CD4-positive, alpha-beta T cell treated with Interleukin-12 subunit alpha and Interleukin-12 subunit beta, for 1 hour (primary cell): ENCODE measurements at places on chromosomes 7 and 10.

GRCh38 chr7:149772241-149772955 lies 990 bp downstream of the ZNF467 start:
- no peak for DNase-seq

GRCh38 chr7:20019757-20020432 lies 197.3 kb downstream of the MACC1 start:
- no peak for DNase-seq

- no peak for DNase-seq
Measured at GRCh38 chr10:104332243-104333031, 5.8 kb downstream of the ITPRIP start.

DNA sequence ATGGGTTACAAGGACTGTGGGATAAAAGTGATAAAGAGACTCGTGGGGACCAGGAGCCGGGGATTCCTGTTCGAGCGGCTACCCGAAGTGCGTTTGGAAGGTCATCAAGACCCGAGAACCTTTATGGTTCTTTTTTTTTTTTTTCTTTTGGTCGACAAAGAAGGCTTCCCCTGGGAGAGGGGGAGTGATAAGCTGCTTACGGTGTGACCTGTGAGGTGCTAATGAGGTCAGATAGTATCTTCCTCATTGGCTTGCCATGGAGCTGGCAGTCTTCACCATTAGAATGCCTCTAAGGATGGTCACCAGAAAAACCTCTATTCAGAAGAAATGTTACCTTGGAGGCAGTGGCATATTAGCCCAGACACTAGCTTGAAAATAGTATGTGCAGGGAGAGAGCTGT lies 92.3 kb upstream of the STEAP4 start:
- DNase-seq, result no peak

DNA sequence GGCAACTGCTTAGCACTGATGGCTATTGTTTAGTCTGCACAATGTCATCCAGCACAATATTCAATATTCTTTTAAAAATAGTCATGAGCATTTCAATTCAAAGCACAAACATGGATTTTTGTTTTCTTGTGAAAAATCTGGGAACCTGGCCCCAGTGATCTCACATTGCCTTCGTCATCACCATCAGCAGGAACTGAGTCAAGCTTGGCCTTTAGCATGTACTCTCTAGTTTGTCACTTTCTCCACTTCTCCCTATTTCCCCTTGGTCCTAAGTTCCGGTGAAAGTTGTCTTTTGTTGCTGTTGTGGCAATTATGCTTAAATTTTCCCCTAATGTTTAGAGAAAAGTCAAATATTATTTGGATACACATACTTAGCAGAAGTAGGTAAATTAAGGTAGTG lies 252.9 kb upstream of the SORCS1 start:
- no peak for DNase-seq

DNA sequence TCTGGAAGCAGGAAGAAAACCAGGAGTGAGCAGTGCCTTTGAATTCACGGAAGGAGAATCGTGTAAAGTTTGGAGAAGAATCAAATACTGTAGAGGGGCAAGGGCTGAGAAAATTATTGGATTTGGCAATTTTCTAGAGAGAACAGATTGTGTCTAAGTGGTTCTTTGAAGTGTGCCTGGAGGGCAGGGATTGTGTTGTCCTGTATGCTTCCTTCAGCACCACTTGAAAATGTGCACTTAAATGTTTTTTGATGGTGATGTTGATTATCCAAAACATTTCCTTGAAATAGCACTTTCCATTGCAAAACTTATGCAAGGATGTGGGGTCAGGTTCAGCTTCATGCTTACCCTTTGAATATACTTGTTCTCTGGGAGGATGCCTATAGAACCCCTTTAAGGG lies 360.2 kb downstream of the SORCS3 start:
- DNase-seq, result no peak

DNA sequence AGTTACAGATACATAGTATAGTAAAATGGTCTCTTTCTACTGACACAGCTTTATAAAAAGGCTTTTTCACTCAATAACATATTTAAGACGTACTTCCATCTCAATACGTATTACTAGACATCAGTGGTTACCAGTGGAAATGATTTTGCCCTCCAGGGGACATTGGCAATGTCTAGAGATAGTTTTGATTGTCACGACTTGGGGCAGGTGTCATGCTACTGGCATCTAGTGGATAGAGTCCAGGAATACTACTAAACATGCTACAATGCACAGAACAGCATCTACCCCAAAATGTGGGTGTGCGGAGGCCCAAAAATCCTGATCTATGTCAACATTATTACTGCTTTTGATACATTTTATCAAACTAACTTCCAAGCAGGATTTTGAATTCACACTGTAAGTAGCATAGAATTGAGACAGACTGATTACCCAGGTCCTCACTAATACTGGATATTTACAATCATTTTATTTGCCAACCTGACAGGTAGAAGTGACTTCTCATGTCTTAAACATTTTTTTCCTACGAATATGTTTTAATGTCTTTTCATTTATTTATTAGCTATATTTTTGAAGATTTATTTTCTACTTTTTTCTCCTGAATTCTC lies 53.8 kb downstream of the HGF start:
- DNase-seq, result no peak

DNA sequence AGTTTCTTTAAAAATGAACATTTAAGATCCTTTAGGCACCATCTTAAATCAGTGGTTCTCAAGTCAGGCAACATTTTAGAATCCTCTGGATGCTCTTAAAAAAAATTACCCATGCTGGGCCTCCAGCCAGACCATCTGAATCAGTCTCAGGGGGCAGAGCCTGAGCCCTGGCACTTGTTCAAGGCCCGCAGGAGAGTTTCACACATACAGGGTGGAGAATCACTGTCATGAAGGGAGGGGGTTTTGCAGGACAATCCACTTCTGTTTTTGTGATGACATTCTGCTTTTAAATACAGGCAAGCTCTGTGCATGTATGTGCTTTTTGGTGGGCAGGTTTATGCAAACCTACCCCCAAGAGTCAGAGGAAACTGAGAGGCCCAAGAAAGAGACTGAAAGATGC lies 268.6 kb downstream of the SEC23IP start:
- DNase-seq, result no peak

DNA sequence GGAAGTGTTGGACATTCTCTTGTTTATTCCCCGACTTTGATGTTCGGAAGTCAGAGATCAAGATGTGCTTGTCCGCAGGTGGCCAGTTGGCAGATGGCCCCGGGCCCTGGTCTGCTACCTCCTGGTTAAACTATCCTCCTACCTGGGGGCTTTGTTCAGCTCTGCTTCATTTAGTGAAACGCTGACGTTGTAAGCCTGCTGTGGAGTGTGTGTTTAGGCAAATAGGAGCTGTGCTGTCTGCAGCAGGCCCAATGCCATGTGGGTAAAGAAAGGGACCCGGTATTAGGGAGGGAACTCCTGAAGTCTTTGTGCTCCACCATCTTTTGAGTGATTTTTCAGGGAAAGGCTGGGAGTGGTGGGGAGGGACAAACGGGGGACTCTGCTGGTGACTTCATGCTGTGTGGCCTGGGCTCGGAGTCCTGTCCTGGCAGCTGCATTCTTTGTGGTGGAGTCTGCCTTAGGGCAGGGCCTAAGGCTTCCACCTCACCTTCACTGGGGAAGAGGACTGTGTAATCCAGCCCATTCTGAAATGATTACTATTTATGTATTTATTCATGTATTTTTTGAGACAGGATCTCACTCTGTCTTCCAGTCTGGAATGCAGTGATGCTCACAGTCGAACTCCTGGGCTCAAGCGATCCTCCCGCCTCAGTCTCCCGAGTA lies 171.1 kb upstream of the KLF6 start:
- DNase-seq, result no peak

DNA sequence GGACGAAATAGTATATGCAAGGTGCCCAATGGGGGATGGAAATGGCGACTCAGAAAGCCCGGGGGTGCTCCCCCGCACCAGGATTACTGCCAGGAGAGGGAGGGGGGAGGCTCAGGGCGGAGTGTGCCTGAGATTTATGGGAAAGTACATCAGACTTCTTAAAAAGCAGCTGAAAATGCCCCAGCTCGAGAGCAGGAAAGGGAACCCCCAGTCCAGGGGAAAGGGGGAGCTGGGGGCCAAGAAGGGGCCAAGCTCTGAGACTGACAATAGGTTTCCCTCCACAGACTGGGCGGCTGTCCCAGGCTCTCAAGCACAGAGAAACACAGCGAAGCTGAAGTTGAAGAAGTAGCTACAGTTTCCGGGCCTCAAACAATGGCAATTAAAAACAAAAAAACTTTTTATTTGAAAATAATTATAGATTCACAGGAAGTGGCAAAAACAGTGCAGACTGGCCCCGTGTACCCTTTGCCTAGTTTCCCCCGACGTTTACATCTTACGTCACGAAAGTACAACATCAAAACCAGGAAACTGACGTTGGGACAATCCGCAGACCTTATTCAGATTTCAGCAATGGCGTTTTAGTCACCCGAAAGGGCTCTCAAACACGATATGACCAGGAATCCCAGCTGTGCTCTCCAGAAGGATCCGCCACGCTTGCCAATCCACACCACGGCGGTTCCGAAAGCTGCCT lies 83.9 kb upstream of the FGFR2 start:
- no peak for DNase-seq

- DNase-seq, result no peak
Measured at GRCh38 chr7:106629516-106629915, 31.4 kb downstream of the CCDC71L start.

DNA sequence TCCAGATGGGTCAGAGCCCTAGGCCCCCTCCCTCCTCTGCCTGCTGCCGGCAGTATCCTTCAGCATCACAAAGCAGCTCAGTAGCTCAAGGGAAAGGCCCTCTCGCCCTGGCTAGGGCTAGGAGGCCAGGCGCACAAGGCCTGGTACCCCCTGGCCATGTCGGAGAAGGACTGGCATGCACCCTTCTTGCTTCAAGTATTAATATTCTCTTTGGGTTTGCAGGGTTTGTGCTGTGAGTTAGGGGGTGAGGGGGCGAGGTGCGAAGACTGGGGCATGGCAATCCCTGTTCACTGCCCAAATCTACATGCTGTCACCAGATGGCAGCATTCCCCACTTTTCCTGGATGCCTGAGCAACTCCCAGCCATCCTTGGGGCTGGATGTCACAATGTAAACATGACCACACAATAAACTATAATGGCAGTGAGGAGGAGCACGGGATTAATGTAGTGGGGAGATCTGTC lies 105.2 kb downstream of the NEURL1 start:
- DNase-seq, result no peak

- no peak for DNase-seq
Measured at GRCh38 chr10:37754538-37755323, 102.7 kb downstream of the ZNF248 start.

DNA sequence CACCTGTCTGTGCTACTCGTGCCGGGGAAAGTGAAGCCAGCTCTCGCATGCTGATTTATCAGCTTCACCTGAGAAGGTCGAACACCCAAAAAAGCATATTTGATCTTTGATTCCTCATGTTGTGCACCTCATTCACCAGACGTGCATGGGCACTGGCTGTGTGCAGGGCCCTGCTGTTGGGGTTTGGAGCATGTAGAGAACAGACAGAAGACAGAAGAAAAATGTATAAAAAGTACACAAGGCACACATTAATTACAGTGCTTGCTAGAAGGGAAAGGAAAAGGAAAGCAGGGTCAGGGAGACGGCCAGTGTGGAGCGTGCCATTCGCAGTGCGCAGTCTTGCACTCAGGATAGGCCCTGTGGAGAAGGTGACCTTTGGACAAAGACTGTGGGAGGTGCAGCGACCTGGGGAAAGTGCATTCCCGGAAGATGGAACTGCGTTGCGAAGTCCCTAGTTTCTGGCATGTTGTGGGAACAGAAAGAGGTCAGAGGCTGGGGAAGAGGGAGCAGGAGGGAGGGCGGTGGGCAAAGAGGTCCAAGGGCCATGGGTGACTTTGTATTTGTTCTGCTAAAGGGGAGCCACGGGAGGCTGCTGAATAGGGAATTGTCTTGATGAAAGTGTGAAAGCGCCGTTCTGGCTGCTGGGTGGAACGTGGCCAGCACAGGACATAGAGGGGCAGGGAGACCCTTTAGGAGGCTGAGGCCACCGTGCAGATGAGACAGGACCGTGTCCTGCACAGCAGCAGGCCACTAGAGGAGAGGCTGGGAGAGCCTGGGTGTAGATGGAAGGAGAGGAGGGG lies 232.8 kb downstream of the GLRX3 start:
- no peak for DNase-seq

GRCh38 chr10:121324678-121325213 lies 273.5 kb downstream of the FGFR2 start:
- no peak for DNase-seq

- no peak for DNase-seq
Measured at GRCh38 chr10:69630651-69631400, 779 bp downstream of the FAM241B start.

- DNase-seq, result no peak
Measured at GRCh38 chr7:13724977-13725566, 264.4 kb downstream of the ETV1 start.

DNA sequence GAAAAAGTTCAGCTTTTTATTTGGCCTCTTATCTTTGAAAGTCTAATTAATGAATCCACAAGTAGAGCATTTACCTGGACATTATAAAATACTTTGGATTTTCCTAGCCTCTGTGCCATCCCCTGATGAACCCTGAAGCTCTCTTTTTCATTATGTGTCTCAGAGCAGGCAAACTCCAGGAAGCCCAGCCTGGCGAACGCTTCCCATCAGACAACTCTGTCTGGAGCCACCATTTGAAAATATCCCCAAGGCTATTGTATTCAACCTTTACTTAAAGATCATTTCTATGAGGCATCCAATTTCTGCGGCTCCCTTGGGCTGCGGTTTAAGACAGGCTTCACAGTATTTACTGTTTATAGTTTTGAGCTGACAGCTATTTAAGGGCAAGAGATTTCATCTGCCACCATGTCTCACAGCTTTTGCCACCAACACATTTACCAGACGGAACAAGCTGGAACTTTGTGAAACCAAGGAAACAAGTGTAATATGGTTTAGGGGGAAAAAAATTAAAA lies 257.2 kb upstream of the GLI3 start:
- DNase-seq, result no peak

DNA sequence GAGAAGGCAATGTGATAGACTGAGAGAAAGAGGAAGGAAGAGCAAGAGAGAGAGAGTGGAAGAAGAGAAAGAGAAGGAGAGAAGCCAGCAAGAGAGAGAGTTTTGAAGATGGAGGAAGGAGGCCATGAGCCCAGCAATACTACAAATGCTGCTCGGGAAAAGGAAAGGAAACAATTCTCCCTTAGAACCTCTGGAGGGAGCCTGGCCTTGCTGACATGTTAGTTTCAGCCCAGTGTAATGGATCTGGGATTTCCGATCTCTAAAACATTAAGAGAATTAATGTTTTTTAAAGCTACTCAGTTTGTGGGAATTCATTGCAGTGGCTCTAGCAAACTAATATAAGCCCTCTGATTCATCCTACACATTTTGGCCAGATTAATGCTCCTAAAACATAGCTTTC lies 206.8 kb upstream of the MTPN start:
- no peak for DNase-seq
